ENCODE measurements at places on chromosomes 3 and 15. TPM values are rescaled to one million over a fixed set of nuclear protein-coding genes. Genes with fewer than 3 reads are reported as not detected.

DNA sequence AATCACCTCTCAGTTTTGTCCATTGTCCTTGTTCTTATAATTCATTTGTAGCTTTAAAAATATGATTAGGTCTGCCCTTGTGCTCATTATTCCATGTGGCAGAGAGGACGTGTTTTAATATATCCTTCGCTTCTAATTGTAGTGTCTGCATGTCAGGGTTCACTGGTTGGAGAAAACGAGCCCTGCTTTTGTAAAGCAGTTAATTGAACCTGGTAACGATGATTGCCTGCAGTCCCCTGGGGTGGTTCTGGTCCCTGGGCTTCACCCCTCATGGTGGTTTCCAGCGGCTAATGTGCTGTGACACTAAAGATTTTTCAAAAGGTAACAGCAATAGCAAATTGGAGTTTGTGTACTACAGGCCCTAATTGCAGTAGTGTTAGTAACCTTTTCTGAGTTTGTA, 299.6 kb downstream of the CACNA2D3 start:
- no peaks in the 10 kb centered on the region for H3K4me1 ChIP-seq
- no peaks in the 10 kb centered on the region for H3K27me3 ChIP-seq
- H3K36me3 ChIP-seq: no peaks in the 10 kb centered on the region
- H3K4me3 ChIP-seq: no peak overlapping the region
- DNase-seq: no peak

GRCh38 chr3:148211725-148212124, 486.0 kb upstream of the AGTR1 start:
- no peak for DNase-seq
- H3K36me3 ChIP-seq: no peaks in the 10 kb centered on the region
- H3K4me1 ChIP-seq: no peaks in the 10 kb centered on the region

DNA sequence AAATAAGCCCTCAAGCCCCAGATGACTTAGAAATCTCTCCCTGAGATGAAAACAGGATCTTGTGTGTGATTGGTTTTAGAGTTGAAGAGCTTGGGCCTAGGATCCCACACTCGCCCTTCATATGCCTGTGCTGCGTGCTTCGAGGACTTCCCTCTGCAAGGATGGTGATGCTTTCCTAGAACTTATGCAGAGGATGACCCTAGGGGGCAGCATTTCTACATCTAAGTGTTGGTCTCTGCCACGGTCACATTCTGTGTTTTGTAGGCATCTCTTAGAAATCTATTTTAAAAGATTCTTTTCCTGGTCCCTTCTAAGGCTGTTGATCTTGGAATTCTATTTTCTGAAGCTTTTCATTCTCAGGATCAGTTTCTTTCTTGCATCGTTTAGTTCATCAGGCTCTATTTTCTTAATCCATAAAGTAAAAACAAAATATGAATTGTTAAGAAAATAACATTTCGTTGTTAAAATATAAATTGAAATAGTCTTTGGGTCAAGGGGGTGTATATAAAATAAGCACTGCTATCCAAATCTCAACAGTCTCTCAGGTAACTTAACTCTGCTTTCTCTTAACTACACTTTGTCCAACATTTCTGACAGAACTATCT, 45.7 kb downstream of the WDR76 start:
- no peaks in the 10 kb centered on the region for H3K27me3 ChIP-seq
- H3K4me1 ChIP-seq: peaks cover 25% of the 10 kb centered on the region
- DNase-seq: peak; percentile 90
- H3K4me3 ChIP-seq: no peak overlapping the region
- H3K27ac ChIP-seq: no peak overlapping the region

DNA sequence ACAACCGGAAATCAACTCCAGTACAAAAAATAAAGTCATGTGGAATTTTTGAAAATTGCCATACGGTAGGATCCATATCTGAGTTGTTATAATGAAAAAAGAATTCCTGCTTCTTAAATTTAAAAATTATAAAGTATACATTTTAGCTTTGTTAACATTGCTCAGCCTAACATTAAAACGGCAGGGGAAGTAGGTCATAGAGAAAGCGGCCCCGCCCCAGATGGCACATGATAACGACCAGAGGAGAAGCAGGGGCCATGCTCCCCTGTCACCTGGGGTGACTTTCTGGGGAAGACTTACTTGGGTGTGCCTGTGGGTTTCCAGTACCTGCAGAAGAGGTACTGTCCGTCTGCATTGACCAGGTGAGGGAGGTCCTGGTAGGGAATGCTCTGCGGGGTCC, 921 bp downstream of the MGLL start:
- H3K4me1 ChIP-seq: no peaks in the 10 kb centered on the region
- no peaks in the 10 kb centered on the region for H3K36me3 ChIP-seq
- no peak overlapping the region for H3K4me3 ChIP-seq
- no peak overlapping the region for H3K27ac ChIP-seq
- no peak for DNase-seq

DNA sequence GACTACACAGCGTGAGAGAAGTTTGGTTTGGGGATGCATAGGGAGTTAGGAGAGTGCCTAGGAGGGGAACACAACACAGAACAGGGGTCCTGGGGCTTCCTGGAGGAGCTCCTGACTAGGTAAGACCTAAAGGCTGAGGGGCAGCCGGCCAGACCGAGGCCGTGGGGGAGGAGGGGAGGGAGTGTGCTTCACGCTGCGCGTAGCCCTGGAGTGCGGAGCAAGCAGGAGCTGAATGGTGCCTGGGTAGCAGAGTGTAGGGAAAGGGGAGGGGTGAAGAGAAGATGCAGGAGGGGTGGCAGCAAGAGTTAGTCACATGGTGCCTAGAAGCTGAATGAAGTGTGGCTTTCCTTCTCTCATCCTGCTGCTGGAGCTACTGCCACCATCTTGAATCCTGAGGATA, 32.4 kb upstream of the HHATL start:
- DNase-seq: no peak
- no peak overlapping the region for H3K27ac ChIP-seq
- peaks cover 13% of the 10 kb centered on the region for H3K4me1 ChIP-seq
- H3K36me3 ChIP-seq: no peaks in the 10 kb centered on the region

DNA sequence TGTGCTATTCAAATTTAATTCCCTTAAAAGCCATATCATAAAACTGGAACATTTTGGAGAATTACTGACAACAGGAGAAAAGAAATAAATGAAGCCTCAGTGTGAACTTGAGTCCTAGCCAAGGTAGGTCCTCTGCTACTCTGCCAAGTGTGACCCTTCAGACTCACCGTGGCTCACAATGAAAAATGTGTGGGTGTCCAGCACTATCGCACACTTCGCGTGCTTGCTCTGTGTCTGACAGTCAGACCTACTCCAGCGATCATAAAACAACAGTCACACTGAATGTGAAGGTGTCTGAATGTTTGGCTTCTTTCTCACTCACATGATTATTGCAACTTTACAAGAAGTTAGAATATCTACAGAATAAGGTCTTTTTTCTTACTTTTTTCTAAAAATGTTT, 65.8 kb upstream of the TRA2B start:
- H3K36me3 ChIP-seq: no peaks in the 10 kb centered on the region
- H3K27me3 ChIP-seq: no peaks in the 10 kb centered on the region
- no peak overlapping the region for H3K27ac ChIP-seq
- no peak overlapping the region for H3K4me3 ChIP-seq

- DNase-seq: no peak
- no peaks in the 10 kb centered on the region for H3K36me3 ChIP-seq
- H3K4me3 ChIP-seq: no peak overlapping the region
- no peaks in the 10 kb centered on the region for H3K27me3 ChIP-seq
- H3K4me1 ChIP-seq: peaks cover 49% of the 10 kb centered on the region
Observed at GRCh38 chr3:36923523-36923943, 21.3 kb downstream of the TRANK1 start.

- H3K27me3 ChIP-seq: no peaks in the 10 kb centered on the region
- no peak for DNase-seq
- no peaks in the 10 kb centered on the region for H3K4me1 ChIP-seq
- no peak overlapping the region for H3K4me3 ChIP-seq
Observed at GRCh38 chr3:40054568-40055222, 245.3 kb downstream of the MYRIP start.

- no peaks in the 10 kb centered on the region for H3K4me1 ChIP-seq
- no peak overlapping the region for H3K4me3 ChIP-seq
- H3K27ac ChIP-seq: no peak overlapping the region
- no peak for DNase-seq
- H3K36me3 ChIP-seq: no peaks in the 10 kb centered on the region
Observed at GRCh38 chr3:17339132-17339575, 403.3 kb downstream of the TBC1D5 start.

GOLGA6L7 gene
- total RNA-seq: not detected

GRCh38 chr3:129016720-129017483, 15.8 kb downstream of the EFCC1 start:
- peak overlapping the region; percentile 70 for H3K27ac ChIP-seq
- DNase-seq: no peak
- H3K4me3 ChIP-seq: no peak overlapping the region
- H3K4me1 ChIP-seq: peaks cover 8% of the 10 kb centered on the region
- no peaks in the 10 kb centered on the region for H3K27me3 ChIP-seq

DNA sequence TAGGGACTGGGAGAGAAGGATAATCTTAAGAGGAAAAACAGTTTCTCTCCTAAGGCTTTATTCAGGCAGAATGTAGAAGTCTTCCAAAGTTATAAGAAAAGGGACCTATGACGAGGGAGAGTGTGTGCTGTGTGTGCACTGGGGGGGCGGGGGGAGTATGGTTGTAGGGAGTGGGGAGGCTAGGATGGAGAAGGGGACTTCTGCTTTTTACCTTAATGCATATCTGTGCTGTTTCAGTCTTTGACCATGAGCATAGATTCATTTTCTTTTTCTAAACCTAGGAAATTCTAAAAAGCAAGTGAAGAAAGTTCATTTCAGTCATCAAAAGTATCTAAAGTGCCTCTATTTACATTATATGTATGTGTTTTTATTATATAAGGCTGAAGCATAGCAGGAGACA, 52.6 kb upstream of the RASA2 start:
- no peak overlapping the region for H3K4me3 ChIP-seq
- no peaks in the 10 kb centered on the region for H3K27me3 ChIP-seq
- DNase-seq: no peak
- H3K27ac ChIP-seq: no peak overlapping the region

TM4SF1 gene
- 0.80 TPM for total RNA-seq

POLG gene
- 63.9 TPM for total RNA-seq

ZNF502 gene
- total RNA-seq: 1.1 TPM

DNA sequence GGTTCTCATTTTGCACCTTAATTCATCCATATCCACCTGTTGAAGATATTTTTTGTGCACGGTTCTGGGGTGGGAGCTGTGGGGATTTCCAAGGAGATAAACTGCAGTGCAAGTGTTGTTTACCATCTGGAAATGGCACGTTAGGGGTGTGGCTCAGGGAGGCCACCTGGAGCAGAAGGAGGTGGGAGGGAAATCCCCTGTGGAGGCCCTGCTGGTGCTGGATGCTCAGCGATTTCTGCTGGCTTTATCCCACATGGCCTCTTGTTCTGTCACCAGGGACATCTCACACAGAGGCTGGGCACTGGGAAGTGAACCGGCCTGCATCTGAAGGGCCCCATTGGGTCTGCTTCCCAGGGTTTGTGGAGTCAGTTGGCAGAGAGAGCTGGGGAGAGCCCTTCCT, 24.3 kb downstream of the TRPM1 start:
- no peak for DNase-seq
- no peaks in the 10 kb centered on the region for H3K4me1 ChIP-seq
- H3K36me3 ChIP-seq: no peaks in the 10 kb centered on the region
- H3K4me3 ChIP-seq: no peak overlapping the region
- H3K27me3 ChIP-seq: no peaks in the 10 kb centered on the region

Data from cardiac muscle cell (in vitro differentiated cells and primary cell).